ENCODE measurements at places on chromosomes 3 and 15.

DNA sequence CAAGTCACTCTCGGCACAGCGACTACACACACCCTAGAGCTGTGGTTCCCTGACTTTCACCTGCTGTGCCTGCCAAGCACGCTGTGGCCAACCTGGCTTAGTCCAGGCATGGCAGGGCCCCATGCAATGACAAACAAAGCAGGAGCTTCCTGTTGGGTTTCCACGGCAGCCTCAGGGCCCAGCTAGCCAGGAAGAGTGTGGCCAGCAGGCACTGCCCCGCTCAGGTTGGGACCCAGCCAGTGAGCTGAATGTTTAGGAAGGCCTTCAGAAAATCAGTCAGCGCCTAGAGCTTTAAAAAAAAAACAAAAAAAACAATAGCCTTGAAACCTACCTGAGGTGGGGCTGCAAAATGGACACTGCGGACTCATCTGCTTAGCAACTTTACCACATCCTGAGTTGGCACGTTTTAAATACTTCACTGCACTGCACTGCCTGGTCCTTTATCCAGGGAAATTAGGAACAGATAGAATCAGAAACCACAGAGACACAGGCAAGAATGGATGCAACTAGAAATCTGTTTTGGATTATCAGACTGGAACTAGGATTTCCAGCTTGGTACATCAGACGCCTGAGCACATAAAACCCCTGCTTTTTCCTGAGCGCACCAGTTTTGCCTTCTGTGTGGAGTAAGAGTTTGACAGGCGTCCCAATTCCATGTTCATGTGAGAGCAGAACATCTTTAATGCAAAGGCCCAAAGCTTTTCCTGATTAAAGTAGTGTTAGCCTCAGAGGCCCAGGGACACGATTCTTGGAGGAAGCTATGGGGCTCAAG, 36.2 kb upstream of the LDHAL6B start:
- no peaks in the 10 kb centered on the region for H3K27me3 ChIP-seq
- H3K36me3 ChIP-seq = no peaks in the 10 kb centered on the region
- H3K27ac ChIP-seq = no peak overlapping the region
- DNase-seq = no peak
- no peaks in the 10 kb centered on the region for H3K4me1 ChIP-seq
- no peak overlapping the region for H3K4me3 ChIP-seq

DNA sequence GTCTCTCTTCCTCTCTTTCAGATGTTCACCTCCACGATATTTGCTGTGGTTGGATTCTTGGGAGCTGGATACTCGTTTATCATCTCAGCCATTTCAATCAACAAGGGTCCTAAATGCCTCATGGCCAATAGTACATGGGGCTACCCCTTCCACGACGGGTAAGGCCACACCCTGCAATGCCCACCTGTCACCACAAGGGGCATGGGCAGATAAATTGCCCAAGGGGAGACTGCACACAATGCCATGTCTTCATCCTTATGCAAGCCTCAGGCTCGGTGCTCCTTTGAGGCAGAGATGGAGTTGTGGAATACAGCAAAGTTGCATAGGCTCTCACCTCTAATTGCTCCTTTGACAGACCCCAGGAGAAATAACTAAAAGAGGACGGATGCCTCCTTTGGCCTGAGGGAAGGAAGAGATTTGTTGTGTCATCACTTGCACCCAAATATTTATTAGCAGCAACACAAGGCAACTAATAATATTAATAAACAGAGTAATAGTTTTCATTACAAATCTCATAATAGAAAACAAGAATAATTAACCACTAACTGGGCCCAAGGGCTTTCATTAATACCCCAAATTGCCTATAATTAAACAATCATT, 13.2 kb downstream of the TM4SF4 start:
- no peak overlapping the region for H3K4me3 ChIP-seq
- no peaks in the 10 kb centered on the region for H3K36me3 ChIP-seq
- H3K27ac ChIP-seq = no peak overlapping the region
- H3K27me3 ChIP-seq = no peaks in the 10 kb centered on the region

DNA sequence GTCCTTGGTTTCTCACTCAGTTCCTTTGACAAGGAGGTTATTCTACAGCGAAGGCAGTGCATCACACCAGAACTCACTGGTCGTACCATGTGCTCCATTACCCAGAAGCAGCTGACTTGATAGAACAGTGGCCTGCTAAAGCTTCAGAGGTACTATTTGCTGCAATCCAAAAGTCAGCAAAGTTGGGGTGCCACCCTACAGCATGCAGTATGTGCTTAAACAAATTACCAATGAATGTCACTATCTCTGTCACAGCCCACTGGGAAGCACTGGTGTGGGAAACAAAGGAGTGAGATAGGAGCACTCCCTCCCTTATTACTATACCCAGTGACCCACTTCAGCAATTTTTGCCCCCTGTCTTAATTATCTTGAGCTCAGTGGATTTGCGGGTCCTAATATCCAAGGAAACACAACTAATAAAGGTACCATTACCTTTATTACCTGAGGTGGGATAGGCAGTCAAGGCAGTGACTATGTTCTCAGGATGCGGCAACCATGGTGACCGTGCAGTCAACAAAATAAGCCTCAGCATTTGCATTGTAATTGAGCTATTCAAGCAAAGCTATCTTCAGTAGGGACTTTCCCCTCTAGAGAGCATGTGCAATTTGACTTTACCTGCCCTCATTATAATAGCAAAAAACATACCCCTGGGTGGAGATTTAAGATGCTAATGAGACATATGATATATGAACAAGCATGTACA, 199.4 kb downstream of the OCA2 start:
- H3K36me3 ChIP-seq = no peaks in the 10 kb centered on the region
- H3K27ac ChIP-seq = no peak overlapping the region
- no peak for DNase-seq
- no peaks in the 10 kb centered on the region for H3K4me1 ChIP-seq
- H3K27me3 ChIP-seq = no peaks in the 10 kb centered on the region
- no peak overlapping the region for H3K4me3 ChIP-seq

DNA sequence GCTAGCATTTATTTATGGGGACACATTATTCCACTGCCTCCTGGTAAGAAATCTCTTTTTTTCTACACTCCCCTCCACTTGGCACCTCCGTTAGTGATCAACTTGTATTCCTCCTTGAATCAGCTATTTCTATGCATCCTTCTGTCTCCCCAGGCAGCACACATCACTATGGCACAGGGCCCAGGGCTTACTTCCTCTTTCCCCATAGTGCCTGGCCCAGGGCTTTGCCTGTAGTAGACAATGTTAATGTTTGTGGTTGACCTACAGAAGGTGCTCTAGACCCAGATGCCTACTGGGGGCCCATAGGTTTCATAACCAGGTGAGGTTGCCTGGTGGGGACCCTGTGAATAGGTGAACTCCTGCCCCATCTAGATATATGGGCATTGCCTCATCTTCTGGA, 44.9 kb downstream of the EPHB1 start:
- H3K27me3 ChIP-seq = no peaks in the 10 kb centered on the region
- H3K4me1 ChIP-seq = no peaks in the 10 kb centered on the region
- H3K36me3 ChIP-seq = no peaks in the 10 kb centered on the region
- H3K4me3 ChIP-seq = no peak overlapping the region

DNA sequence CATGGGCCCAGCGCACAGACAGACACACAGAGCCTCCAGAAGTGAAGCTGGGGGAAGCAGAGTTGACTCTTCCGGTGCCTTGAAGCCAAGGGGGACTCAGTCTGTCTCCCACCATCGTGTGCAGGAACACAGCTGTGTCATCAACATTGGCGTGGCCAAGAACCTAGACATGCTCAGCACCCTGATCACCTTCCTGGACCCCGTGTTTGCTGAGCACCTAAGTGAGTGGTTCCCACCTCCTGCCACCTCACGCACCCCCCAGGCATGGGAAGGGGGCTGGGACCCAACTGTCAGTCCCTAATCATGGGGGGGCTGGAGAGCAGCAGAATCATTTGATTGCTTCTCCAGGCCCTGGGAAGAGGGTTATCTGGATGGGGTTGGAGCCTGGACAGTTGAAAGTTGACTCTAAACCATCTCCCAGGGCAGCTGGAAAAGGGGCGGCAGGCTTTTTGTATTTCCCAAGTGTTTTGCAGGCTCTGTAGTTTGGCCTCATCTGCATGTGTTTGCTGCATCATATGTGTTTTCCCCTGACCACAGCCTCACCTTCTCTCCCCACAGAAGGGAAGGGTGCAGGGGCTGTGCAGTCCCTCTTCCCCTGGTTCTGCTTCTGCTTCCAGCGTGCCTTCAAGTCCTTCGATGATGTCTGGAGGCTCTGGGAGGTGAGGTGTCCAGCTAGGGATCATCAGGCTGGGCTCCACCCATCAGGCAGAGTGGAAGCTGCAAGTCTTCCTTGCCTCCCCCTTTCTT, 12.8 kb downstream of the TBC1D21 start:
- no peaks in the 10 kb centered on the region for H3K36me3 ChIP-seq
- no peak for DNase-seq
- no peak overlapping the region for H3K4me3 ChIP-seq
- H3K4me1 ChIP-seq = no peaks in the 10 kb centered on the region
- H3K27ac ChIP-seq = no peak overlapping the region
- H3K27me3 ChIP-seq = no peaks in the 10 kb centered on the region

- H3K4me1 ChIP-seq = no peaks in the 10 kb centered on the region
- no peaks in the 10 kb centered on the region for H3K27me3 ChIP-seq
- no peak for DNase-seq
- H3K36me3 ChIP-seq = no peaks in the 10 kb centered on the region
- no peak overlapping the region for H3K4me3 ChIP-seq
- H3K27ac ChIP-seq = no peak overlapping the region
These were observed 418.7 kb upstream of the CNTN6 start for GRCh38 chr3:674116-674515.

GRCh38 chr3:15297608-15298350, 34.6 kb downstream of the SH3BP5 start:
- no peak for DNase-seq
- H3K27me3 ChIP-seq = no peaks in the 10 kb centered on the region
- no peak overlapping the region for H3K27ac ChIP-seq
- peaks cover 54% of the 10 kb centered on the region for H3K4me1 ChIP-seq
- H3K36me3 ChIP-seq = peaks cover 24% of the 10 kb centered on the region

- H3K27me3 ChIP-seq = no peaks in the 10 kb centered on the region
- no peak for DNase-seq
- no peaks in the 10 kb centered on the region for H3K4me1 ChIP-seq
- H3K4me3 ChIP-seq = no peak overlapping the region
These were observed 77.6 kb downstream of the ZIC4 start for GRCh38 chr3:147328711-147329110.

- H3K4me1 ChIP-seq = peaks cover 9% of the 10 kb centered on the region
- no peaks in the 10 kb centered on the region for H3K36me3 ChIP-seq
- no peak overlapping the region for H3K27ac ChIP-seq
- no peaks in the 10 kb centered on the region for H3K27me3 ChIP-seq
- DNase-seq = no peak
These were observed 75.1 kb upstream of the ETV5 start for GRCh38 chr3:186184021-186184420.

- no peaks in the 10 kb centered on the region for H3K27me3 ChIP-seq
- no peak overlapping the region for H3K4me3 ChIP-seq
- DNase-seq = no peak
- H3K4me1 ChIP-seq = no peaks in the 10 kb centered on the region
- no peak overlapping the region for H3K27ac ChIP-seq
These were observed 231.3 kb upstream of the SEMA6D start for GRCh38 chr15:47486040-47486439.

DNA sequence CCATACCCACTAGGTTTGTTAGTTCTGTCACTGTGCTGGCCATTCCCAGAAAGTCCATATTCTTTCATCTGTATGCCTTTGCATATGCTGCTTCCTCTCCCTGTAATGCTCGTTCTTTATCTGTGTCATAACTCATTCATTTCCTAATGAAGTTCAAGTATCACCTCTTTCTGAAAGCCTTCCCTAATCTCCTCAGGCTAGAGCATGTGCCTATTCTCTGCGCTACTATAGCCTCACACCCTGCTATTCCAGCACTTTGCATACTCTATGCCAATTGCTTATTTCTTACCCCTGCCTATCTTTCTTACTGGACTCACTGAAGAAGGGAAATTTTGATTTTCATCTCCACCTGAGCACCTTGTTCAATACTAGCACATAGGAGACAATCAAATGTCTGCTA, 25.6 kb upstream of the C2CD4B start:
- no peak overlapping the region for H3K4me3 ChIP-seq
- H3K27ac ChIP-seq = no peak overlapping the region
- no peaks in the 10 kb centered on the region for H3K27me3 ChIP-seq
- no peaks in the 10 kb centered on the region for H3K36me3 ChIP-seq
- no peak for DNase-seq

- H3K36me3 ChIP-seq = no peaks in the 10 kb centered on the region
- no peak for DNase-seq
- H3K27ac ChIP-seq = no peak overlapping the region
- no peaks in the 10 kb centered on the region for H3K4me1 ChIP-seq
- H3K27me3 ChIP-seq = no peaks in the 10 kb centered on the region
These were observed 241.7 kb upstream of the GBE1 start for GRCh38 chr3:82002986-82003642.

GRCh38 chr3:127044996-127045395, 62.1 kb downstream of the PLXNA1 start:
- H3K4me3 ChIP-seq = no peak overlapping the region
- no peaks in the 10 kb centered on the region for H3K36me3 ChIP-seq
- H3K27me3 ChIP-seq = no peaks in the 10 kb centered on the region

DNA sequence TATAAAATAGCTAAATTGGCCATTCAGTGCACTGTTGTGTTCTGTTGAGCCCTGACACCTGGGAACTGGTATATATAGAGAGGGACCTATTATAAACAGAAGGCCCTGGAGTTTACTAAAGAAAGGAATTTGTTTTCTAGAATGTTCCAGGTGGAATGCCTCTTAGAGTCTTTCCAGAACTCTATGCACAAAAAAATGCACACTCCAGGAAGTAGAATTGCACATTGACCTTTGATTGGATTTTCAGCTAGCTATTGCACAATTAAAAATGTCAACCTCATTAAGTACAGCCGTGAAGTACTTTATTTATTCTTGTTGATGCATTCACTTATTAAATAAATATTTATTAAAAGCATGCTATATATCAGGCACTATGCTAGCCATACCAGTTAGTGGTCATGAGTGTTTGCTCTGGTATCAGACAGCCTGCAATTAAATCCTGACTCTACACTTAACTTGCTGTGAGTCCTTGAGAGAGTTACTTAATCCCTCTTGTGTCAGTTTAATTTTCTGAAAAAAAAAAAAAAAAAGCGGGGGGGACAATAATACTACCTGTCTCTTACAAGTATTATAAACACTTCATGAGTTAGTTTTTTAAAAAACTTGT, 40.8 kb downstream of the NDUFB4 start:
- no peaks in the 10 kb centered on the region for H3K36me3 ChIP-seq
- H3K27ac ChIP-seq = no peak overlapping the region
- no peak for DNase-seq
- H3K4me3 ChIP-seq = no peak overlapping the region
- no peaks in the 10 kb centered on the region for H3K27me3 ChIP-seq

Data from effector memory CD4-positive, alpha-beta T cell (primary cell).